ENCODE measurements at places on chromosomes 5 and 9.

GRCh38 chr9:133340256-133340655, 4.3 kb upstream of the SURF6 start:
- DNase-seq, result no peak

DNA sequence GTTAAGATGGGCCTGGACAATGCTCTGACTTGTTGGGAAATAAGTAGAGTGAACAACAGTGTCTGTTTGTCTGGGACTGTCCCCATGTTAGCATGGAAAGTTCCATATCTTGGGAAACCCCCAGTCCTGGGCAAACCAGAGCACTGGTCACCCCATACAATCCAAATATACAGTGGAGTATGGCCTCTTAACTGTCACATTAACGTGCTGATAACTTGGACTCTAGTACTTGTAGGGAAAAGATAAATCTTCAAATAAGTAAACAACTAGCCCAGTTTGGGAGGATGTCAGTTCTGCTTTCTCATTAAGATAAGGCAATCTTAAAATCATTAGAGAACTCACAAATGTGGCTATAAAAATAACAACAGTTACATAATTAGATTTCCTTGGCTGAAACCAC, 47.6 kb upstream of the JAK2 start:
- DNase-seq, result no peak

GRCh38 chr9:128024761-128025308, 42.3 kb downstream of the NAIF1 start:
- DNase-seq, result no peak

GRCh38 chr5:31225118-31225517, 31.6 kb downstream of the CDH6 start:
- DNase-seq, result peak; percentile 99

GRCh38 chr9:121651295-121652020, at the start of gene DAB2IP:
Gene DAB2IP, plus strand, starts transcription at chr9:121651634. Its CDS starts 142 bp downstream, at chr9:121651776.
- DNase-seq, result no peak

- DNase-seq, result no peak
These were observed 34.8 kb downstream of the HMGXB3 start for GRCh38 chr5:150035139-150035895.

GRCh38 chr9:83630938-83631457, 8.1 kb downstream of the IDNK start:
- DNase-seq, result no peak

DNA sequence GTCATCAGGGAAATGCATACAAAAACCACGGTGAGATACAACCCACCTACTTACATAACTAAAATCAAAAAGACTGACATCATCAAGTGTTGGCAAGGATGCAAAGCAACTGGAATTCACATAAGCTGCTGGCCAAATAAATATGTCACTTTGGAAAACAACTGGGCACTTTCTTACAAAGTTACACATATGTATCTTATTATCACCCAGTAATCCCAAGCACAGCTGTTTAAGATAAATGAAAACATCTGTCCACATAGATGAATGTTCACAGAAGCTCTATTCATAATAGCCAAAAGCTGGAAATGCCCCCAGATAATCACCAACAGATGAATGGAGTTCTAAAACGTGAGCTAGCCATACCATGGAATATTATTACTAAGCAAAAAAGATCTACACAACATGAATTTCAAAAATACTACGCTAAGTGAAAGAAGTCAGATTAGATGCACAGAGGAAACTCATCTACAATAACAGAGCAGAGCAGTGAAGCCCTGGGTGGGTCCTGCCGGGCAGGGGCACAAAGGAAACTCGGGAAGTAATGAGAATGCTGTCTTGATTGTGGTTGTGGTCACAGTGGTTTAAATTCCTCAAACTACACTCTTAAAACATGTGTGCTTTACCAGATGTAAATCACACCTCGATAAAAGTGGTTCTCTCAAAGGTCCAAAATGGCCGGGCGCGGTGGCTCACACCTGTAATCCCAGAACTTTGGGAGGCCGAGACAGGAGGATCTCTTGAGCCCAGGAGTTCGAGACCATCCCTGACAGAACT, 8.5 kb downstream of the CAMSAP1 start:
- no peak for DNase-seq

DNA sequence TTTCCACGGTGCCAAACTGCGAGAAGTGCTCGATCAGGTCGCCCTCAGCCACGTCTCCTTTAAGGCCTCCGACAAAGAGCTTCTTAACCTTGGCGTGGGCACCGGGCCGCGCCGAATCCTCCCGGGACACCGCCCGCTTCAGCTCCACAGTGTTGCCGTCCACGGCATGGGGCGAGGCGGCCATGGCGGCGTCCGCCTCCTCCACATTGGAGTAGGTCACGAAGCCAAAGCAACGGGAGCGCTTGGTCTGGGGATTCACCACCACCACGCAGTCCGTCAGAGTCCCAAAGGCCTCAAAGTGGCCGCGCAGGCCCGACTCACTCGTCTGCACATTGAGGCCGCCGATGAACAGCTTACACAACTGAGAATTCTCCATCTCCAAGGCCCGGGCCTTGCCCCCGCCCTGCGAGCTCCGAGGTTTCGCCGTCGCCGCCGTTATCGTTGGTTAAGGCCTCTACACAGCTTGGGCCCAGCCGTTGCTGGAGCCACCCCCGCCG, 424 bp downstream of the HNRNPA0 start:
- no peak for DNase-seq

- no peak for DNase-seq
These were observed 45.1 kb downstream of the SLCO6A1 start for GRCh38 chr5:102453716-102454115.

DNA sequence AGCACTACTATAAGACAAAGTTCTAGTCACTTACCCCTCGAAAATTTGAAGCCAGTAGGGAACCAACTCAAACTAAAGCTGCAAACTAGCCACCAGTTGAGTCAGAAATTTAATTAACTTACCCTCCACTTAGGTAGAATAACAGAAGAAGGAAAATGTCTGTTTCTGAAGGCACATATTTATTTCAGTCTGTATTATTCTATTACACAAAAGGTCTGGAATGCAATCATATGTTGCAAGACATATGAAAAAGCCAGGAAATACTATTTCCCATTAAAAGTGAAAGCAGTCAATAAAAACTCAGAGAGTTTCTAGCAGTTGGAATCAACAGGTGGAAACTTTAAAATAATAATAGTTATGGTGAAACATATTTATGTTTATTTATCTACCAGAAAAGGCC, 79.2 kb upstream of the SLCO4C1 start:
- DNase-seq, result no peak

DNA sequence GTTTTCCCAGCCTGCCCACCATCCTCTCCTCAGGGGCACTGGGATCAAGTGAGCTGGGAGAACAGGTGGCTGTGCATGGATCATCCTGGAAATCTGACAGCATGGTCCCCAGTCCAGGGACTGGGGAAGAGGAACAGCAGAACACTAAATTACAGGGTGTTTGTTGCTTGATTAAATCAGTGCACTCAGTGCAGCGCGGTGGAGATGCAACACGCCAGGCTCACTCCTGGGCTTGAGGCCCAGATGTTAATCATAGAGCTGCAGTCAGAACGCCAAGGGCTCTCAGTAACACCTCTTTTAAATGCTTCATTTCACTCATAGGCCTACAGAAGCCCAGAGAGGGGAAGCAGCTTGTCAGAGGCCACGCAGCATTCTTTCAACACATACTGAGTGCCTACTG, 14.2 kb upstream of the LARP1 start:
- DNase-seq, result no peak

- DNase-seq, result no peak
These were observed 6.9 kb upstream of the UBAC1 start for GRCh38 chr9:135968083-135968476.

- no peak for DNase-seq
These were observed 85.8 kb downstream of the SLC44A1 start for GRCh38 chr9:105330201-105330600.

GRCh38 chr5:139864716-139865483, 69.3 kb downstream of the PSD2 start:
- DNase-seq, result no peak

- no peak for DNase-seq
These were observed 25.9 kb downstream of the GFI1B start for GRCh38 chr9:133004091-133004998.

DNA sequence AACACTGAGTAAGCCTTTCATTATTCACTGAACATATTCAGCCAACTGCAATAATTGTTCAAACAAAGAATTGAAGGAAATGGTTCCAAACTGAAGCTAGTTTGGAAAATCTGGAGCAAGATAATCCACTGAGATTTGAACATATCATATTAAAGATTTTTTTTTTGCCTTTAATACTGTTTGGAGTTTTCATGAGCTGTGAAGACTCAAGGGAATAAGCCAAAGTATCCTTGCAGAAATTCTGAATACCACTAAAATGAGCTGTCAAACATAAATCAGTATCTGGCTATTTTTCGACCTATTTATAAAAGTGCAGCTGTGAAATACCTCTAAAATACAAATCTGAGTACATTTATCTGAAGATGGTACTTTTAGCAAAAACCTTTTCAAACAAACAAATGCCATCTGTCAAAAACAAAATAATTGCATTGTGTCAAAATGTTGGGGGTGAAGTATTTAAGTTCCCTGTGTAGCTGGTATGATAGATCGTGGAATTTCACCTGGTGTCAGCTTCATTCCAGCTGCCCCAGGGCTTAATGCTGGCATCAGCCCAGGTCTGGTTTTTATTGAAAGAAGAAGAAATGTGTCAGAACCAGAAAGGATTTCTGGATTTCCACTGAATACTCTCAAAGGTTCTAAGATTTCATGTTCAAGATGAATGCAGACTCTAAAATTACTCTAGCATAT, 149.0 kb upstream of the GRAMD2B start:
- no peak for DNase-seq

GRCh38 chr9:105318729-105319191, 74.3 kb downstream of the SLC44A1 start:
- no peak for DNase-seq

DNA sequence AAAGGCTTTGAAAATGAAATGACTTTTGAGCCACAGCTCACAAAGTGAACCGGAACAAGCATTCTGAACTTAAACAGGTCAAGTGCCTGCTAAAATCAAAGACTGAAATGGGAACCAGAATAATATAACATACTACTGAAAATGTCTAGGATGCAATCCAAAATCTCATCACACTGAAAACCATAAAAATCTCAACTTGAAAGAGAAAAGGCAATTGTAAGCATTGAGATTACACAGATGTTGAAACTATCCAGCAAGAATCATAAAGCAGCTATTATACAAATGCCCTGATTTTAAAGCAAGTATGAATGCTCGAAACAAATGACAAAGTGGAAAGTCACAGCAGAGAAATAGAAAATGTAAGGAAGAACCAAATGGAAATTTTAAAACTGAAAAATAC, 211.5 kb upstream of the GAS1 start:
- DNase-seq, result no peak

DNA sequence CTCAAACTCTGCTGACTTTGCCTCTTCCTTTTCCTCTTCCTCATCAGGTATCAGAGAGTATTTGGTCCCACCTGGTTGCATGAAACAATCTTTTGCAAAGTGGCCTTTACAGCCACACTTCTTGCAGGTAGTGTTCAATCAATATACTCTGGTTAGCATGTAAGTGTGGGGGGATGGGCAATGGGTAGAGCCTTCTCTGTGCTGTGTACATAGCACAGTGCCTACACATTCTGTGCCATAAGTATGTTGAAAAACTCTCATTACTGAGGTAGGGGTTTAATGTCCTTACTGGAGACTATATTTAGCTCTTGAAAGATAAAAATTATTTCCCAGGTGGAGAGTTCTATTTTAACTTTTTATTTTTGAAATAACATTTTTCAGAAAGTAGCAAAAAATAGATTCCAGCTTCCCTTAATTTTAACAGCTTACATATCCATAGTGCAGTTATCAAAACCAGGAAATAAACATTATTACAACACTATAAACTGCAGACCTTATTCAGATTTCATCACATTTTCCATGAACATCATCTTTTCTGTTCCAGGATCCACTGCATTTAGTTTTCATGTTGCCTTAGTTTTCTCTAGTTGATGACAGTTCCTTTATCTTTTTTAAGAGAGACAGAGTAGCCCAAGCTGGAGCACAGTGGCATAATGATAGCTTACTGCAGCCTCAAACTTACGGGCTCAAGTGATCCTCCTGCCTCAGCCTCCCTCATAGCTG, 15.1 kb downstream of the TTC1 start:
- DNase-seq, result no peak
